Jurkat, Clone E6-1 (cell line): ENCODE measurements at places on chromosomes 16 and 17.

DNA sequence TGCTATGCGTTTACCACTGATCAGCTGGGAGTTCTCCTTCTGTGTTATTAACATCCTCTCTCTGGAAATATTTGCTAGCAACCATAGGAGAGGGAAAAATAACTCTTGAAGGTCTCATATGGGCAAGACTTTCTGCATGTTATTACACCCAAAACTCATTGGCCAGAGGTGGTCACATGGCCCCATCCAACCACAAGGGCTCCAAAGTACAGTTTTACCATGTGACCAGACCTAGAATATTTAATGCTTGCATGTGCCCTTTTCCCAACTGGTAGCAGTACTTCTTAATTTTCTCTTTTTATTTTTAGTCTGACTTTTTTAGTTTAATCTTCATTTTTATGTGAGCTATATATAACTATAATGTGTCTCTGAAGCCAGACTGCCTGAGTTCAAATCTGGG, 141.0 kb upstream of the NOG start:
- DNase-seq: no peak

- DNase-seq: no peak
Observed at GRCh38 chr16:84497418-84498222, 6.8 kb downstream of the MEAK7 start.

DNA sequence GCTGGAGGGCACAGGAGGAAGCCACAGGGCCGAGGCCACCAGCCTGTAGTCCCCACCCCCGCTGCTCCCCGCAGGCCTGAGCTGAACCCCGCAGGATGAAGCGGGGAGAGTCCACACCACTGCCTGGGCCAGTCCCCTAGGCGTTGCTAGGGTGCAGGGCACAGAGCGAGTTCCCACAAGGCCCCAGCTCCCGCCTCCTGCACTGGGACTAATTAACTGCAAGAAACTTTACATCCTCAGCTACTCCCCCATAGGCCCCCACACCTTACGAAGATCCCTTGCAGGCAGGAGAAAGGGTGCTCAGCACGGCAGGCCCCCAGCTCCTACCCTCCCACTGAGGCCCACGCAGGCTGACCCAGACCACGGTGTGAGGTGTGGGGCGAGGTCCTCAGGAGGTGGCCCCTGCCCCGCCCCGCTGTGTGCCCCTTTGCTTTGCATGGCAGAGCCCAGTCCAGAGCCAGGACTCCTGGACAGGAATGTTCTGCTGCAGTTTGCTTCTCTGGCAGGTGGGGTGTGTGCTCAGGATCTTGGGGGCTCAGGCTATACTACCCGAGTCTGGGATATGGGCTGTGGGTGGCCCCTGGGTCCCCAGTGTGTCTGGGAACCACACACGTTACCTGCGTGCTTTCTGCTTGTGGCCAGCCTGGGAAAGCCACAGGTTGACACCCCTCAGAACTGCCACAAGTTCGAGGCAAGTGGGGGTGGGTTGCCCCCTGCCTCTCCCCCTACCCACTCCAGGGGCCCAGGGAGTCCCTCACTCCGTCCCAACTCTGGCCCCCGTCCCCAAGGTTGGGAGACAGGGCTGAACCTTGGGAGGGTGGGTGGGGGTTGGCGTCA, 1.2 kb downstream of the GNG13 start:
- DNase-seq: no peak

DNA sequence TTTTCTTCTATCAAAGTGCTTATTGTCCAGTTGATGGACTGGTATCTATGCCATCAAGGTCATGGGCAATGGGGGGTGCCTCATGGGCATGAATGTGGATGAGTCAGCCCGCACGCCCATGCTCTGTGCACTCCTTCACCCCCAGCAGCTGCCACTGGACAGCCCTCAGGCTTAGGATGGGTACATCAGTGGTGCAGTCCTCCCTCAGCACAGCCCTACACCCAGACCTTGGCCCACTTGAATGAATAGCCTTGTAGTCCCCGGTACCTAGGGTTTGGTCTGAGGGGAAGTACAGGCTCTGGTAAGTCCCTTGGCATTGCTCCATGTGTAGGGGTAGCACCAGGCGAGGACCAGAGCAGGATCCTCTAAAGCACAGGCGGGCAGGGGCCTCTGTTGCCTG, 10.4 kb upstream of the GNA13 start:
- no peak for DNase-seq

- no peak for DNase-seq
Observed at GRCh38 chr17:39719563-39720355, 10.6 kb downstream of the MIEN1 start.

- DNase-seq: no peak
Observed at GRCh38 chr17:4833941-4834680, 971 bp downstream of the MINK1 start.

DNA sequence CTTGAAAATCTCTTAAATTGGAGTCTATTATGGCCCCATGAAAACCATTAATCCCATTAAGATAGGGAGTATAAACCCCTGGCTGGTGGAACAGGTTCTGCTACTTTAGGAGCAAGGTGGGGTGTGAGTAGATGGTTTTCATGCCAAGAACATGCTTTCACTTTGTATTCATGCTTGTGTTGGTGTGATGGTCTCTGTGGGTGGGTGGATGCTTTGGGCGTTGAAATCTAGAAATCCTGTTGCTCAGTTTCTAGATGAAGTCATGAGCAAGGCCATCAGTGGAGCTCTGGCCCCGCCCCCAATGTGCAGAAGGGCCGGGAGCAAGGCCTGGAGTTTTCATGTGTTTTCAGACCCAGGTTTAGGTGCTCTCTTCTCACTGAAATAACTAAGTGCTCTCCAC, 20.1 kb downstream of the PLD6 start:
- no peak for DNase-seq

DNA sequence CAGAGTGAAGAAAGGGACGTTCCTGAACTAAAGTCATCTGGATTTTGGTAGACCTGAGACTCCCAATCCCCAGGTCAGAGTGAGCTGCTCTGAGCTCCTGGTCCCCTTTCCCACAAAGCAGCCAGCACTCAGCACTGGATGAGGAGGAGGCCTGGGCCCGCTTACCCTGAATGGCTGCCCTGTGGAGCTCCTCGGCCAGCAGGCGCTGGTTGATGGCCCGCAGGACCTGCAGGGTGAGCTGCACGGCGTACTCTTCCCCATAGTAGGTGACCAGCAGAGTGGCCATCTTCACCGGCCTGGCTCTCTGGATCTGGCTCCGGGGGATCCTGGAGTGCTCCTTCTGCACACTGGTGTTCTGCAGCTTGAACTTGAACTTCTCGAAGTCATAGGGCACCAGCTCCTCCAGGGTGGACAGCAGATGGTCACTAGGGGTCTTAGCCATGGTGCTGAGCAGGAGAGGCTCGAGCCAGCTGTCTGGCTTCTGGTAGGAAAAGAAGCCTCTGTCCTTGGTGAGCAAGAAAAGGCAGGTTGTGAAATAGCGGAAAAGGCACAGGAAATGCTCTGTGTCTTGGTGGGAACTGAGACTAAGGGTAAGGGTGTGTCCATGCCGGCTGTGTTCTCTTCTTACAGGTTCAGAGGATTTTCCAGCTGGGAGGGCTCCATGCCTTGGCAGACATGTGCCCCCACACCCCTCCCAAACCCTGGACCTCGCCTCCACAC, at the start of gene MEFV:
TSS of gene MEFV (minus strand) at position 488 of the 720 bp plus-strand sequence. CDS start at position 442, 46 bp downstream.
- no peak for DNase-seq

DNA sequence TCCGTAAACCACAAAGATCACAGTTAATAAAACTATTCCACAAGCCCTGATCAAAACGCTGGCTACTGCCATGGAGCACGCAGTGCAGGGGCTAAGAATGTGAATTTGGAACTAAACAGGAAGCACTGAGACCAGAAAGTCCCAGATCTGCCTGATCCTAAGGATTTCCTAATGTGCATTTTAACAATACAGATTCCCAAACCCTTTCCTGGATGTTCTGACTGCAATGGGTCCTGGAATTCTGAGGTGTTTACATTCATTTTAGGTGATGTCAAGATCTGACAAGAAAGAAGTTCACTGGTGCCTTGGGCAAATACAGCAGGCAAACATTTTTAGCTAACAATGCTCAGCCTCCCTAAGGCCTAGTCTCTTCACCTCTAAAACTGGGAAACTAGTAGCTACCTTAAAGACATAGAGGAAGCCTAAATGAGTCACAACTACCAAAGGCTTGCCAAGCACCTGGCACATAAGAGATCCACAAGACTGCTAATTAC, 10.3 kb downstream of the NSMCE1 start:
- DNase-seq: no peak

GRCh38 chr17:28484296-28484695, 10.9 kb downstream of the SLC13A2 start:
- no peak for DNase-seq

DNA sequence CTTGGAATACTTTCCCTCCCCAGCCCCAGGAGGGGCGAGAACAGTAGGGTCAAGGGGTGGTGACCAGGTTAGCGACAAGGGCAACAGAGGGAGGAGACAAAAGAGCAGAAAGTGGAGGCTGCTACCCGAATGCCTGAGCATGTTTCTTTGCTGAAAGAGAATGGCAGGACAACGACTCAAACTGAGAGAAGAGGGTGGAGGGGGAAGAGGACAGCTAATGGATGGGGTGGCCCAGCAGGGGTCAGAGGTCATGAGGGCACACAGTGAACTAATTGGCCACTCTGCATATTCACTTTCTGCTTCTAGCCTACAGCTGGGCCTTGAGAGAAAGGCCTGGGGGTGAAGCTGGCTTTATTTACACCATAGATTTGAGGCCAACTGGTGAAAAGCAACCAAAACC, 19.1 kb upstream of the DDX52 start:
- DNase-seq: no peak
